Neural crest cell (in vitro differentiated cells): ENCODE measurements at places on chromosomes 12 and 14. TPM values are rescaled to one million over a fixed set of nuclear protein-coding genes. Genes with fewer than 3 reads are reported as not detected.
A peak's percentile ranks its signal among the peaks of the same experiment; 100 is the strongest.

TAS2R9 gene
- total RNA-seq, result 0.39 TPM in 1 of 2 replicates, not detected in the other

CABP1 gene
- 1.1 and 1.2 TPM in 2 replicates for total RNA-seq

ACSS3 gene
- 14.5 and 15.7 TPM in 2 replicates for total RNA-seq

GRCh38 chr14:54177019-54177418, 219.8 kb upstream of the CDKN3 start:
- DNase-seq, result no peak
- H3K36me3 ChIP-seq, result no peaks in the 10 kb centered on the region
- peaks cover 26% of the 10 kb centered on the region for H3K4me1 ChIP-seq
- no peak overlapping the region for H3K4me3 ChIP-seq
- no peaks in the 10 kb centered on the region for H3K27me3 ChIP-seq

C14orf93 gene
- total RNA-seq, result 11.5 and 13.6 TPM in 2 replicates

RNASE9 gene
- not detected in 2 replicates for total RNA-seq

GRCh38 chr14:36516719-36517241, 3.3 kb downstream of the NKX2-1 start:
- H3K27ac ChIP-seq, result no peak overlapping the region
- peaks cover 5% of the 10 kb centered on the region for H3K4me1 ChIP-seq
- DNase-seq, result no peak
- H3K36me3 ChIP-seq, result peaks cover 3% of the 10 kb centered on the region

GRCh38 chr12:73632191-73632590, 905.4 kb upstream of the ATXN7L3B start:
- H3K4me1 ChIP-seq, result no peaks in the 10 kb centered on the region
- no peaks in the 10 kb centered on the region for H3K27me3 ChIP-seq
- no peaks in the 10 kb centered on the region for H3K36me3 ChIP-seq
- H3K4me3 ChIP-seq, result no peak overlapping the region
- no peak overlapping the region for H3K27ac ChIP-seq

DNA sequence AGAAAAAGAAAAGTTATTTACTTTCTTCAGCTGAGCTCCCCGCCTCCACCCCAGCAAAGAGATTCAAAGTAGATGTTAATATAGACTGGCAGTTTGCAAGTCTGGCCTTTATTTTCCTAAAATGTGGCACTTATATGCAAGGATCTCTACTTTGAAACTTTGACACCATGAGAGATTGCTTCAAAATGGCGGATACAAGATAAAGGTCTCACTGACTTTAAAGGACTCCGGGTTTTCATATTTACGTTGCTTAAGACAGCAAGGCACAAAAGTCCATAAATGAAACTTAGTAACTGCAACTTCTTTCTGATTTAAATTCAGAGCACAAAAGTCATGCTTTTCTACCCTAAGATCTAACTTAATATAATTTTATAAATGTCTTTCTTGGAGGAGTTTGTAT, 3.5 kb downstream of the OTX2 start:
- H3K36me3 ChIP-seq, result no peaks in the 10 kb centered on the region
- no peak overlapping the region for H3K27ac ChIP-seq
- peaks cover 100% of the 10 kb centered on the region for H3K27me3 ChIP-seq
- H3K4me1 ChIP-seq, result peaks cover 12% of the 10 kb centered on the region

DNA sequence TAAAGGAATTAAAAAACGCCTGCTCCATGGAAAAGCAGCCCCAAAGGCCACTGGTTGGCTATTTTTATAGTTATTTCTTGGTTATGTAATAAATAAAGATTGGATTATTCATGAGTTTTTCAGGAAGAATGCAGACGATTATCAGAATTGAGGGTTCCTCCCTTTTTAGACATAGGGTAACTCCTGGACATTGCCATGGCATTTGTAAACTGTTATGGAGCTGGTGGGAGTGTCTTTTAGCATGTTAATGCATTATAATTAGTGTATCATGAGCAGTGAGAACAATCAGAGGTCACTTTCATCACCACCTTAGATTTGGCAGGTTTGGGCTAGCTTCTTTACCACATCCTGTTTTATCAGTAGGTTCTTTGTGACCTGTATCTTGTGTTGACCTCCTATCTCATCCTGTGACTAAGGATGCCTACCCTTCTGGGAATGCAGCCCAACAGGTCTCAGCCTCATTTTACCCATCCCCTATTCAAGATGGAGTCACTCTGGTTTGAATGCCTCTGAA, 728.7 kb downstream of the GALC start:
- DNase-seq, result no peak
- no peak overlapping the region for H3K27ac ChIP-seq
- H3K36me3 ChIP-seq, result no peaks in the 10 kb centered on the region
- H3K4me3 ChIP-seq, result no peak overlapping the region

NUMB gene
- total RNA-seq, result 40.2 and 40.7 TPM in 2 replicates

DNA sequence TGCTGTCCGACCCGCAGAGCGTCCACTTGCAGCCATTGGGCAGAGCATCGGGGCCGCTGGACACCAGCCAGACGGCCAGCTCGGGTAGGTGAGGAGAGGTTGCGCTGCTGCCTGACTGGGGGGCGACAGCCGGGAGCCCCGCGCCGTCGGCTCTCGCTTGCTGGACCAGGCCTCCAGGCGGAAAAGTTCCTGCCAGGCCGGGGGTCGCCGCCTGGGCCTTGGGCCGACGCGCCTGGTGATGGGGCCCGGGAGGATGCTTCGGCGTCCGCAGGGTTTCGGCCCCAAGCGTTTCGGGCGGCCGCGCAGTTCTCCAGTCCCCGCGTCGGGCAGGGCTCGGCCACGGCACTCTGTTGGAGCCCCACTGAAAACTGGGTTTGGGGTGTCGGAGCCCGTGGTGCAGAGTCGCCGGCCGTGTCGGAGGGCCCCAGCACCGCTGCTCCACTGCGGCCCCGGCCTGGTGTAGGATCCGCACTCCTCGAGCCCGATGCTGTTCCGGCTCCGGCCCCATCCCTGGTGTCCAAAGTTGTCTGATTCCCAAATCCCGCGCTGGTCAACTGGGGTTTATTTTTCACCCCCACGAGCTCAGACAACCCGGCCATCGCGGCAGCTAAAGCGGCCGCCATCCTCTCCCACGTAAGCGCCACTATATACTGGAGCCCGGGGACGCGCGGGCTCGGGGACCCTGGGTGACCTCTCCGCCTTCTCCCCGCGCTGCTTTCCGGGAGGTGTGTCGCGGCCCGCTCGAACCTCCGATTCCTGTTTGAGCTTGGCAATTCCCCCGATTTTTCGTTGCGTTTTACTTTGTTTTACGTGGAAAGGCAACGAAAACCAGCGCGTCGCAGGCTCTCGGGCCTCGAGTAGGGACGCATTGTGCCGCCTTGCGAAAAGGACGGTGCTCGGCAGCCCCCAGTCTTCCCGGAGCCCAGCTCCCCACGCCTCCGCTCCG, 872 bp downstream of the VSX2 start:
- H3K4me1 ChIP-seq, result peaks cover 9% of the 10 kb centered on the region
- H3K36me3 ChIP-seq, result no peaks in the 10 kb centered on the region
- peak; percentile 27 for DNase-seq
- no peak overlapping the region for H3K27ac ChIP-seq
- peaks cover 94% of the 10 kb centered on the region for H3K27me3 ChIP-seq

DNA sequence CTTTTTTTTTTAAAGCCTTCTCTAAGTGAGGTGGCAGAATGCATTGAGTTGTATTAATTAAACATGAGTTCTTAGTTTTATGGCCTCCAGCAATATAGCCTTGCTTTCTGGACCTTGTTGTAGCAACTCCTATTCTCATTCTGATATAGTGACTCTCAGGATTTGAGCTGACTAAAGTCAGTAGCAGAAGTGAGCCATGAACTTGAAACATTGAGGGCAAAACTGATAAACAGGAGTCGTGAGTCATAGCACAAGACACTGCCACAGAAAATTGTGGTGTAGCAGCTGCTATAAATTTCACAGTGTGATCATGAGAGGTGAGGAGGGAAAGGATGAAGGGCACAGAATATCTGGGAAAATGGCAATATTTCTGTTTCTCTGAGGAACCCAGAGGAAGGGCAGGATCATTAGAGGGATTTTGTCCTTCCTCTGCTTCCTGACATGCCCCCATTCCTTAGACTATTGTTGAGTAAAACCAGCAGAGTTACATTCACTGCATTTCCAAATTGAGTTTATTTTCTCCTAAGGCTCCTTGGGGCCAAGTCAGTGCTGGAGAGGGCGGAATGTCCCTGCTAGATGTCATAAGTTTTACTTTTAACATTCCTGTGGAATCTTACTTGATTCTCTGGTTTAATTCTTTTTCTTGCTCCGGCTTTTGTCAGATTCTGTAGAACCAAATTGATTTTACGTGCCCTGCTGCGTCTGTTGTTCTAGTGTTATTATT, 7.5 kb downstream of the KLRG1 start:
- H3K4me1 ChIP-seq, result no peaks in the 10 kb centered on the region
- H3K27me3 ChIP-seq, result no peaks in the 10 kb centered on the region
- H3K4me3 ChIP-seq, result no peak overlapping the region
- DNase-seq, result no peak

DNA sequence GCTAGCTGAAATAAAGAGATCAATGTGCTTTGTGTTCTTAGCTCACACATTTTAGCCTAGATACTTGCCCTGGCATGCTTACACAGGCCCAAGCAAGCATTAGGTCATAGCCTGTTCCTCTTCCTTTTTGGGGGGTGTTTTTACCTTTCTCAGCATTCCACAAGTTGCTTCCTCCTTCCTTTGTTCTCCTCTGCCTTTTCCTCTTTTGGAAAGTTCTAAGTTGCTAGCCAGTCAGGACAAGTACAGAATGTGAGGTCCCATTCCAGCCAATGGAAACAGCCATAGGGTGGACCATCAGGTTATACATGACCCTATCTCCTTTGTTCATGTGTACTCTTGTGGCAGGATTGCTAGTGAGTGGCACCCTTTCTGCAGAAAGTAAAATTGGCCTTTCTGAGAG, 154.9 kb downstream of the RASSF9 start:
- no peak overlapping the region for H3K4me3 ChIP-seq
- no peaks in the 10 kb centered on the region for H3K27me3 ChIP-seq
- no peaks in the 10 kb centered on the region for H3K36me3 ChIP-seq

ALX1 gene
- total RNA-seq, result 4.1 and 4.7 TPM in 2 replicates

TPPP2 gene
- total RNA-seq, result not detected in 2 replicates

NGB gene
- not detected in 2 replicates for total RNA-seq

DNA sequence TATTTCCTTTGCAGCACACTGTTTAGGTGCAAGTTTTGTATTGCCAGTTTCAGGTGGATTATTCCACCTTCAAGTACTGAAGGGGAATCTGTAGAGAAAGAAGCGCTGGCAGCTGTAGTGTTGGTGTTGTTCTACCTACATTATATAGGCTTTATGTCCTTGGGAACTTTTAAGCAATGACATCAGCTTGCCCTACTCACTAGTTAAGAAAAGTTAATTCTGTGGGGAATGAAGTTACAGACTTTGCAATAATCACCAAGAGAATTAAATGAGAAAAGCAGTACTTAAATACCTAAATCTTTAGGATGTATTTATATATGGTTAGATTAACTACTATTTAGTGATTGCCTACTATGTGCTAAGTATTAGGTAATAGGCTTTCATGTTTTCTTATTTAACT, at the start of gene OR4E1:
Gene OR4E1, minus strand, starts transcription at position 101 of the 400 bp plus-strand sequence. CDS start 2,883 bp downstream, outside the sequence.
- no peaks in the 10 kb centered on the region for H3K4me1 ChIP-seq
- no peaks in the 10 kb centered on the region for H3K36me3 ChIP-seq
- peaks cover 47% of the 10 kb centered on the region for H3K27me3 ChIP-seq
- no peak within 1 kb of the TSS for H3K4me3 ChIP-seq
- no peak within 1 kb of the TSS for H3K27ac ChIP-seq

GRCh38 chr14:26286913-26287205, 311.0 kb downstream of the NOVA1 start:
- peaks cover 21% of the 10 kb centered on the region for H3K4me1 ChIP-seq
- no peak for DNase-seq
- H3K27ac ChIP-seq, result no peak overlapping the region
- H3K36me3 ChIP-seq, result no peaks in the 10 kb centered on the region

GRCh38 chr14:60594062-60594461, 55.2 kb downstream of the SIX1 start:
- H3K27ac ChIP-seq, result no peak overlapping the region
- no peaks in the 10 kb centered on the region for H3K4me1 ChIP-seq
- no peaks in the 10 kb centered on the region for H3K36me3 ChIP-seq
- H3K27me3 ChIP-seq, result peaks cover 5% of the 10 kb centered on the region
- no peak for DNase-seq
- H3K4me3 ChIP-seq, result no peak overlapping the region

- no peaks in the 10 kb centered on the region for H3K36me3 ChIP-seq
- H3K4me3 ChIP-seq, result no peak overlapping the region
- H3K27ac ChIP-seq, result no peak overlapping the region
- H3K4me1 ChIP-seq, result no peaks in the 10 kb centered on the region
These were observed 1102.8 kb upstream of the SEL1L start for GRCh38 chr14:82636426-82636825.

E2F7 gene
- total RNA-seq, result 25.7 and 29.8 TPM in 2 replicates

DNA sequence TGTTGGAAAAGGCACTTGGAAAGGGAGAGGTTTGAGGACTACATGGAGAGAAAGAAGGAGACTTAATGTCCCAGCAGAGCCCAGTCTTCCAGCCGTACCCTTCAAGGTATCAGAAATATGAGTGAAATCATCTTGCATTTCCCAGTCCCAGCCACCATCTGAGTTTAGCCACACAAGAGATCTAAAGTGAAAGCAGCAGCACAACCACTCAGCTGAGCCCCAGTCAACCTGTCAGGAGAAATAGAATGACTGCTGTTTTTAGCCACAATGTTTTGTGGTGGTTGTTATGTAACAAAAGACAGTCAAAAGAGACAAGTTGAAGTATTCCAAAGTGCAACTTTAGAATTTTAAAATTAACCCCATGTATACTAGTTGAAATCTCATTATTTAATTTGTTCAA, 28.0 kb downstream of the DERA start:
- H3K36me3 ChIP-seq, result peaks cover 26% of the 10 kb centered on the region
- H3K27me3 ChIP-seq, result no peaks in the 10 kb centered on the region
- no peak for DNase-seq
- H3K4me1 ChIP-seq, result peaks cover 4% of the 10 kb centered on the region
- no peak overlapping the region for H3K4me3 ChIP-seq

DNA sequence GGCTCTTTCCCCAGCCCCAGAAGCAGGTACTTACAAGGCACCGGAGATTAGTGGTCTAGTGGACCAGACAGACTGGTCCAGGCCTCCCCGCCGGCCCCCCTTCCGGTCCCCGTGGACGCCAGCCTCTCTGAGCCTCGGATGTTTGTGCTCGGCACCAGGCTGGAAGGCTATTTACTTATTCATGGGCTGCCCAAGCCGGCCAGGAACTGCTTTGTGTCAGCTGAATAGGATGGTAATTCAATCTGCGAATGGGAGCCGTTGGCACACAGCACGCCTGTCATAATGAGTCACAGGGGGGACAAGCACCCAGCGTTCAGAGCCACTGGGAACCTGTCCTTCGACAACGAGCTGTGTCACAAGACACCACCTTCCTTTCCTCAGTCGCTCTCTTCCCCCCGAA, 82.3 kb downstream of the RIMBP2 start:
- peaks cover 25% of the 10 kb centered on the region for H3K27me3 ChIP-seq
- H3K27ac ChIP-seq, result peak overlapping the region; percentile 46
- H3K36me3 ChIP-seq, result no peaks in the 10 kb centered on the region
- peak overlapping the region; percentile 38 for H3K4me3 ChIP-seq
- DNase-seq, result peak; percentile 15

DNA sequence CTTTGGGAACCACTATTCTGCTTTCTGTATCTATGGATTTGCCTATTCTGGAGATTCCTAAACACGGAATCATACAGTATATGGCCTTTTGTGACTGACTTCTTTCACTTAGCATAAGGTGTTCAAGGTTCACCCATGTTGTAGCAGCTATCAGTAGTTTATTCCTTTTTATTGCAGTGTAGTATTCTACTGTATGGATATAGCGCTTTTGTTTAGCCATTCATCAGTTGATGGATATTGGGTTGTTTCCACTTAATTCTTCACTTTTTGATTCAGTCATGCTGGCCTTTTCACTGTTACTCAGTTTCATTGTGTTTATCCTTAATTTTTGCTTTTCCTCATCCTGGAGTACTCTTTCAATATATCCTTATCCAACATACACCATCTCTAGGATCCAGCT, 5.1 kb downstream of the PPP4R4 start:
- no peak for DNase-seq
- H3K4me1 ChIP-seq, result peaks cover 19% of the 10 kb centered on the region
- no peak overlapping the region for H3K27ac ChIP-seq
- no peaks in the 10 kb centered on the region for H3K36me3 ChIP-seq
- no peak overlapping the region for H3K4me3 ChIP-seq

WNT1 gene
- 1.2 and 2.1 TPM in 2 replicates for total RNA-seq

GLS2 gene
- total RNA-seq, result 0.30 and 0.35 TPM in 2 replicates
